ENCODE measurements at places on chromosomes 11 and 22.
A peak's percentile ranks its signal among the peaks of the same experiment; 100 is the strongest.

GRCh38 chr11:101434026-101434643 lies 149.7 kb downstream of the TRPC6 start:
- no peak for DNase-seq

- no peak for DNase-seq
Observed at GRCh38 chr11:127485541-127485940, 485.0 kb upstream of the KIRREL3 start.

DNA sequence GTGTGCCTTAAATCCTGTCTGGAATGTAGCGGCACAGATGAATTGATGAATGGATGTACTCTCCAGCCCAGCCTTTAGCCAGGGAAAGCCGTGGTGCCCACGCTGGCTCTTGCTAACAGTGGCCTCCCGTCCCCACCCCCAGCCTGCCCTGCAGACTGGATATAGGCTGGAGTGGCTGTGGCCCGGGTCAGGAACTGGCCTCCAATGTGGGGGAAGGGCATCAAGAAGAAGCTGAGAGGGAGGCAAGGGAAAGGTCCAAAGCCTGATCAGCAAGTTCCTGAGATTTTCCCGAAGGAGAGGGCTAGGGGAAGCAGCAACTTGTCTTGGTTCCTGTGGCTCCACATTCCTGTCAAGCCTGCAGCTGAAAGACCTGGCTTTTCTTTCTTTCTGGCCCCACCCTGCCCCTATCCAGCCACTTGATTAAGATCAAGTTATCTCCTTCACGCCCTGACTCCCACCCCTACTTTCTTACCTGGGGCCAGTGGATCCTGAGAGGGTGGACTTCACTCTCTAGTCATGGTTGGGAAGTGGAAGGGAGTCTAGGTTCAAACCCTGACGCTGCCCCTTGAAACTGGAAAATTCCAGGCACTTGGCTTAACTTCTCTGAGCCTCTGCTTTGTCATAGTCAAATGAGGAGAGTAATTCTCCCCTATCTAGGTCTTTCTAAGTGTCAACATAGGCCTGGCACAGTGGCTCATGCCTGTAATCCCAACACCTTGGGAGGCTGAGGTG lies 11.0 kb upstream of the MICALL1 start:
- DNase-seq: no peak

DNA sequence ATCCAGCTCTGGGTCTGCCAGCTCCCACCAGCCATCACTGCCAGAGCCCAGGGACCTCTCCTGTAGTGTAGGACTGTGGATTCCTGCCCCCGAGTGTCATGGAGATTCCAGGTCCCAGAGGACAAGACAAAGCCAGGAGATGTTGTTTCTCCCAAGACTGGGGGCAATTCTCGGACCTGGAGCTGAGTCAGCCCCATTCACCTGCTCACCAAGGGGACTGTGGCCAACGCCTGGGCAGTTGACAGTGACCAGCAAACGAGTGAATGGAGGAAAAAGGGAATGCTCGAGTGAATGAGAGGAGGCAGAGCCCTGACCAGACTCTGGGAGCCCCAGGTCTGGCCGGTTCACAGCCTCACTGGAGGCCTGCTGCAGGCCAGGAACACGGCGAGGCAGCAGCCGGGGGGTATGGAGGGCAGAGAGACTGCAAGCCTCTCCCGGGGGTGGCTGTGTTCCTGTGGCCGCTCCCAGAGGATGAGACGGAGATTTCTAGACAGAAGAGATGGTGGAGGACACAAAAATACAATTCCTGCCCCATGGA lies 61.3 kb upstream of the PRR5 start:
- DNase-seq: no peak

DNA sequence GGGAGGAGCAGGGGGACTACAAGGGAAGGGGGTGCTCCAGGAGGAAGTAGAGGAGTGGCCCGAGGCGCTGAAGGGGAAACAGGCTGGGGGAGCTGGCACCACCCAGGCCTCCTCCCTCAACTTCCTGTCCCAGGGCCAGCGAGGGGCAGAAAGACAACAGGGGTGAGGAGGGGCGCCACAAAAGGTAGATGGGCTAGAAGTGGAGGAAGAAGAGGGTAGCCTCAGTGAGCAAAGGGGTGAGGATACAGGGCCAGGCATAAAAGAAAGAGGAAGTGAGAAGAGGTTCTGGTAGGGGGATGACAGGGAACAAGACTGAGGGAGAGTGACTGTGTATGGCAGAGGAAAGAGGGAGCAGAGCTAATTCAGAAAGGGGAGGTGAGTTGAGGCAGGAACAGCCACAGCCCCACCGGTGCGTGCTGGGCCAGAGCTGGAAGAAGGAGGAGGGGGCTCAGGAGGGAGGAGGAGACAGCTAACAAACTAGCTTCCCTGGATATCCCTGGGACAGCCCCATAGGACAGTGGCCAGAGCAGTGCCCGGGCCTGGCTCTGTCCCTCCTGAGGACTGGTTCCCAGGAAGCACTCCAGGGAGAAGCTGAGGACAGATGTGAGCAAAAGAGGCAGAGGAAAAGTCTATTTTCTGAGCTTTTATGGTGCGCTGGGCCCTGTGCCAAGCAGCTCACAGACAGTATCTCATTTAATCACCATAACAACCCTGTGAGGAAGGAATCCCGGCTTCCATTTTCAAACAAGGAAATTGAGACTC lies 8.5 kb downstream of the DCHS1 start:
- no peak for DNase-seq

DNA sequence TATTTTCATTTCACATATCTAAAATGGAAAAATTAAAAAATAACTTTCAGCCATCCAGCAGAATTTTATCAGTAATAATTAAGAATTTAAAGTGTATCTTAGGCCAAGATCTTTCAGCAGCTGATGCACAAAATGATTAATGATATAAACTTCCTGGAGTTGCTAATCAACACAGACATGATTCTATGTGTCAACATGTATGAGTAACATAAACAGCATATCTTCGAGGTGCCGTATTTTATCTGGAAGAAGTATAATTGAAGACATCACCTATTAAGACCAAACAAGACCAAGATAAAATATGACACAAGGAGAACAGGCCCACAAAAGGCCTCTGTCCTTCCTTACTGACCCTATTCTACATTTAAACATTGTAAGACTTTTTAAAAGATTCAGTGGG lies 45.2 kb downstream of the SLC5A12 start:
- DNase-seq: no peak

- DNase-seq: no peak
Observed at GRCh38 chr11:72379384-72380131, 54.8 kb downstream of the CLPB start.

GRCh38 chr11:43830928-43831440 lies 49.6 kb upstream of the ALKBH3 start:
- DNase-seq: no peak

DNA sequence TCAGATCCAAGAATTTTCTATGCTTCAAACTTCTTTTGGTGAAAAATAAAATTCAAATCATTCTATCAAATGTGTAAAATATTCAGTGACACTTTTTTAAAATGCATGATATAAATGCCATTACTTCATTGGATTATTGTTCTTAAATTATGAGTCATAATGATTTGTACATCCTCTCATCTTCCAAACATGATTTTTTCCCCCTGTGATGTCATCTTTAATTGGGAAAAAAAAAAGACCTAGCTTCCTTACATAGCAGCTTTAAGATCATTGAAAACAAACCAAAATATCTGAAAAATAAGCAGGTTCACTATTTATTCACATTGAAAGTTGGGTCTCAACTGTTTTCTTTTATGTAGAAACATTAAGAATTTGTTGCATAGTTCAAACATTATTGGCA lies 1549.4 kb downstream of the LRRC4C start:
- DNase-seq: no peak

DNA sequence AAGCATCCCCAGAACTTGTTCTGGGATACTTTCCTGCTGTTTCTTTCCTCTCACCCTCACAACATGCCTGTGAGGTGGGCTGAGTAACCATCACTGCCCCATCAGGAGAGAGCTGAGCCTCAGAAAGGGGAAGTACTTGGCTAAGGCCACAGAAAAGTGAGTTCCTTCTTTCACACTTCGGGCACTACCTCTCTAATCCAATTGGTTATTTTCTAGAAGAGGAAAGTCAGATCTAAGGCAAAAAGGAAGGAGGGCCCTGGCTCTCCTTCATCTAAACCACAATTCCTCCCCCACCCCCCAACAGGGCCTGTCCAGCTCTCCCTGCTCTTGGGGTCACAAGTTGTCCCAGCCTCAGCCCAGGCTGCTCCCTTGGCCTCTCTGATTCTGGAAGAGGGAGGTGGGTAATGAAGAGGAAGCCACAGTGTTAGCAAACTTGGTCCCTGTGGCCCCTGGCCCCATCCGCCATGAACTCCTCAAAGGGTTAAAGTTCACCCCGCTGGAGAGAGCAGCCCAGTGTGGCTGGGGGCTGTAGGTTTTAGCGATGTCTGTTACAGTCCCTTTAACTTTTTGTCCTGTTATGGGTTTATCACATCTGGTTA lies 34.0 kb downstream of the SLC22A12 start:
- no peak for DNase-seq

- DNase-seq: peak; percentile 11
Observed at GRCh38 chr11:86938900-86939880, 16.0 kb downstream of the FZD4 start.

DNA sequence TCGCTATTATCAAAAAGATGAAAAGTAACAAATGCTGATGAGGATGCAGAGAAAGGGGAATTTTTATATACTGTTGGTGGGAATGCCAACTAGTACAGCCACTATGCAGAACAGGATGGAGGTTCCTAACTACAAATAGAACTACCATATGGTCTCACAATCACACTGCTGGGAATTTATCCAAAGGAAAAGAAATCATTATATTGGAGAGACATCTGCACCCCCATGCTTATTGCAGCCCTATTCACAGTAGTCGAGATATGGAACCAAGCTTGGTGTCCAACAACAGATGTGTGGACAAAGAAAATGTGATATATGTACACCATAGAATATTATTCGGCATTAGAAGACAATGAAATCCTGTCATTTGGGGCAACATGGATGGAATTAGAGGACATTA lies 19.6 kb upstream of the POU2AF2 start:
- no peak for DNase-seq

- DNase-seq: no peak
Observed at GRCh38 chr11:76889411-76889975, 28.8 kb downstream of the ACER3 start.

DNA sequence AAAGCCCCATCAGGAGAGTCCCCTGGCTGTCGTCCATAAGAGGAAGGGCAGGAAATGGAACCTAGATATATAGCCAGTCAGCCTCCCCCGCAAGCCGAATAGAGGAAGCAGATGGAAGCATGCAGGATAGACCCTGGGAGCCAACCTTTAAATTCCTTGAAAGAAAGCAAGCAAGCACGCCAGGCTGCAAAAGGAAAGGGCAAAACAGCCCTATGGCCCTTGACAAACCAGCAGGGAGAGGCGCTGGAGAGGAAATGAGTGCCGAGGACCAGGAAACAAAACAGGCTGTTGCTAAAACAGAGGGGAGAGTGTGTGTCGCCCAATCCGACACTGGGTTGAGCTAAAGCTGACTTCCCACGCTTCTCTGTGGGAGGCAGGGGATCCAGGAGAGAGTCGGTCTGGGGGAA lies 203.5 kb upstream of the MTNR1B start:
- no peak for DNase-seq

- no peak for DNase-seq
Observed at GRCh38 chr22:30561402-30562189, 12.9 kb downstream of the GAL3ST1 start.

DNA sequence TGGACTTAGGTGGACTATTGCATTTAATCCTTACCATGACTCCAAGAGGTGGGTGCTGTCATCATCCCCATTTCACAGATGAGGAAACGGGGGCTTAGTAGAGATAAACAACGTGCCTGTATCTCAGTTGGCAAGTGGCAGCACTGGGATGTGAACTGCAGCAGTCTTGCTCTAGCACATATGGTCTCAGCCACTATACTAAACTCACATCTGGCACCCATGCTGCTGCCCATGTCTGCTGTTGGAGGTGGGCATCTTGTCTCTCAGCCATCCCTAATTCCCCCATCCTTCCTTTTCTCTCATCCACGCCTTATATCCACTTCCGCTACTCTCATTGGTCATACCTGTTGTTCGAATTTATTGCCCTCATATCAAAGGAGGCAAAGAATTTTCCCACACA lies 3.8 kb downstream of the PRG3 start:
- no peak for DNase-seq

- DNase-seq: no peak
Observed at GRCh38 chr11:4677948-4678347, 19.7 kb downstream of the OR51E2 start.

GRCh38 chr22:31192513-31192912 lies 19.6 kb upstream of the LIMK2 start:
- DNase-seq: no peak

GRCh38 chr11:22807855-22808570 lies 21.6 kb downstream of the SVIP start:
- no peak for DNase-seq

DNA sequence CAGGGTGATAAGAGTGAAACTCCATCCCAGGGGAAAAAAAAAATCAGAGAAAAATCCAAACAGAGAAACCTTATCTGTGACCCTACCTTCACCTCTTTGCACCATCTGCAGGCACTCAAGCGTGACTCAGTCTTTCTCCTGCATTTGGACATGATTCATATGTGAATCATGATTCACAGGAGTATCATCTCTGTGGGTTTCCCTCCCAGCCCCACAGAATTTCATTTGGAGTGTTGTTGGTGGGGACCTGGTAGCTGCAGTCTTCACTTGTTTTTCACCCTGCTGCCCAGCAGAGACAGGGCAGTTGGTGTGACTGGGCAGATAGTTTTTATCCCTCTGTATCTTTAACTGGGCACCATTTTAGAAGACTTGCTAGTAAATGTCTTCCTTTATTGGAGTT lies 75.7 kb downstream of the DEPDC5 start:
- no peak for DNase-seq

DNA sequence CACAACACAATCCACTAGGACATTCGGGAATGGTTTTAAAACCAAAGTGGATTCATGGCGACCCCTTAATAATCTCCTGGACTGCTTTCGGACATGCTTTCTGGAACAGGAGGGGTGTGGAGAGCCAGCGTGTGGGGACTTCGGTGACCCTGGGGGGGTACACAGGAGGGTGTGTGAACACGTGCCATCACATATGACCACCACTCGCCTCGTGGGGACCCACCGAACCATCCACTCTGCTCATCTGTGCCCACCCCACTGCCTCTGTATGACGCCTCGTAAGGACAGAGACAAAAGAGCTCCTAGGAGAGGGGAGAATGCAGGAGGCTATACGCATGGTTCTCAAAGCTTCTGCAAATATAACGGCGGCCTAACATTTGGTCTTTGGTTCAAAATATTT lies 8.9 kb downstream of the LTO1 start:
- DNase-seq: no peak

GRCh38 chr11:65502274-65502554 lies 3.4 kb downstream of the MALAT1 start:
- DNase-seq: no peak
